NCI-H446 treated with DMSO at 0.1 percent for 48 hours (cell line): ENCODE measurements at places on chromosomes 2 and 18.
A peak's percentile ranks its signal among the peaks of the same experiment; 100 is the strongest.

GRCh38 chr18:54712306-54712705, 116.0 kb upstream of the RAB27B start:
- DNase-seq, result no peak

- no peak for DNase-seq
These were observed 1820.1 kb upstream of the LRRTM1 start for GRCh38 chr2:82124629-82125028.

GRCh38 chr2:103003750-103004260, 242.0 kb downstream of the TMEM182 start:
- DNase-seq, result peak; percentile 30

GRCh38 chr2:17830053-17831034, 14.1 kb downstream of the MSGN1 start:
- DNase-seq, result no peak

DNA sequence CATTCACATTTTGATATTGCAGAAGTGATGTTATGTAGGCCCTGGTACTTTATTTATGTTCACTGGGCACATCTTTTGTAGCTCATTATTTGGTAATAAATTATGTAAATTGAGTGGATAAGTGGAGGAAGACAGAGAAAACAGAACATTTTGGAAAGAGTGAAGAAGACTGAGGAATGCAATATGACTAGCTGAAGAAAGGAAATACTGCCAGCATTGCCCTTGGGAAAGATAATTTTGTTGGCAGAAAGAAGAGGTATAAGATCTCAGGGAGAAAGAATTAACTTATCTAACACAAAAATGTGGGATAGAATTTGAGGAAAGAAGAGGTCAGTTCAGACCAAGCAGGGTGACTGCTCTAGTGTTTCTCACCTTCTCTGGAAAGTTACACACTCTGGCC, 118.8 kb downstream of the TTC27 start:
- DNase-seq, result no peak

DNA sequence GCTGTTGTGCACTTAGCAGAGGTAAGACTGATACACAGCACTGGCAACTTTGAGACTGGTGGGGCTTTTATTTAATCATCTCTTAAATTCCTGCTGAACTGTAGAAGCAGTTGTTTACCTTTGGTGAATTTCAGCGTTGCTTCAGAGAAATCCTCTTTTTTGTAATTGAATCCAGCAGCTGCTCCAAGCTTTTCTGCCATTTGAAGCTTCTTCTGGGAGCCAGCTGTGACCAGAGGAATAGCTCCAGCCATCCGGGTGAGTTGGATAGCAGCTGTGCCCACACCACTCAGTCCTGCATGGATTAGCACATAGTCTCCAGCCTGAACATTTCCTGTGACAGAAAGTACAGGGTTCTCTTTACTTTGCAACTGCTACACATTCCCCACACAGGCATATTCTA, 3.9 kb downstream of the TP53I3 start:
- no peak for DNase-seq

DNA sequence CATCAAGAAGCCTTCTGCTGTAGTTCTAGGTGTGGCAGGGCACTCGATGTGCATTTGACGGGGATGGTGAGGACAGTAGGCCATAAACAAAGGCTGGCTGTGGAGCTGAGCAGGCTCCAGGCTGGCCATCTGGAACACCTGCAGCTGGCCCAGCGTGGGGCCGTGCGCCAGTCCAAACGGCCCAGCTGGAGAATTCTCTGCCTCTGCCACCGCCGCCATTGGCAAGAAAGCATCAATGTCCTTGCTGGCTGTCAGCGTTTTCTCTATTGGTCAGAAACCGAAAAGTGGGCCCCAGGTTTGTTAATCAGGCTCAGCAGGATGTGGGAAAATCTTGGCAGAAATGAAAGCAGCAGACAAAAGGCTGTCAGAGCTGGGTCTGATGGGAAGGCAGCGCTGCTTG, 24.0 kb upstream of the CTIF start:
- peak; percentile 75 for DNase-seq

DNA sequence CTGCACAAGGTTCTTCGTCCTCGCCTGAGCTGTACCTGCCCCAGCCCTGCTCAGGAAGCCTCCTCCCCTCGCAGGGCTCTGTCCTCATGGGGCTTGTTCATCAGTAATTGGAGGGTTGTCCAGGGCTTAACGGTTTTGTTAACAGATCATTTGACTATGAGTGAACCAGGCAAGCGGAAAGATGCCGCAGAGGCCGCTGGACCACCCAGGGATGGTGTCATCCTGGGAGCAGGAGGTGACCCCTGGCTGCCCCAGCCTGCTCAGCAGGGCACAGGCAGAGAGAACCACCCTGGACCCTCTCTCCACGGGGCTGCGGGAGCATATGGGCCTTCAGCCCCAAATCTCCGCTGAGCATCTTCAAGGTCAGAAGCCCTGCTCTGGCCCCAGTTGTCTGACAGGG, 264.3 kb downstream of the KLHL29 start:
- no peak for DNase-seq

DNA sequence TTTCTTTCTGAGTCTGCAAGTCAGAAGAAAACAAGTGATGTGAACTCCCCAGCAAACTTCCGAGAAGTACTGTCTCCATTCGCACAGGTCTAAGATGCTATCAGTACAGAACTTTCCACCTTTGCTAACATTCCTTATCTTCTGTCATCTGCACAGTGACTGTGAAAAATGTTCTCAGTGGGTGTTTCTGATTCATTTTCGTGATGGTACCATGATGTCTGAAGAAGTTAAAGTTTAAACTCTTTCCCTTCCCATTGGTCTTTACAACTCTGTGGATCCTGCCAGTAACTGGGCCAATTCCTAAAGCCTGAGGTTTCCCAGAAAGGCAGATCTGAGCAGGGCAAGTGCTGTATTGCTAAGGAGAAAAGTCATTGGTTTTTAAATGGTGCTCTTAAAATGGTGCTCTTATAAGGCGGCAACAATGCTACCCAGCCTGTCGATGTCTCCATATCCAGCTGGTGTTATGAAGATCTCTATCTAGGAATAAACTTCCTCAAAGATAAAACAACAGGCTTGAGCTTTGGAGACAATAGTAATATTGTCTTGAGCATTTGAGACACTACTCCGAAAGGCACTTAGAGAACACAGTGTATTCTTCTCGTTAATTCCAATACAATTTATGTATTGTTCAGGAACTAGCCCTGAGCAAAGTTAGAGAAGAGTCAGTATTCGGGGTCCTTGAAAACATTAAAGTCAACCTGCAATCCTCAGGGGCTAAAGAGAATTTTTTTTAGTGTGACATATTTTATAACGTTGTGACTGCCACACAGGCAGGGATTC, 232.3 kb downstream of the OSR1 start:
- no peak for DNase-seq

DNA sequence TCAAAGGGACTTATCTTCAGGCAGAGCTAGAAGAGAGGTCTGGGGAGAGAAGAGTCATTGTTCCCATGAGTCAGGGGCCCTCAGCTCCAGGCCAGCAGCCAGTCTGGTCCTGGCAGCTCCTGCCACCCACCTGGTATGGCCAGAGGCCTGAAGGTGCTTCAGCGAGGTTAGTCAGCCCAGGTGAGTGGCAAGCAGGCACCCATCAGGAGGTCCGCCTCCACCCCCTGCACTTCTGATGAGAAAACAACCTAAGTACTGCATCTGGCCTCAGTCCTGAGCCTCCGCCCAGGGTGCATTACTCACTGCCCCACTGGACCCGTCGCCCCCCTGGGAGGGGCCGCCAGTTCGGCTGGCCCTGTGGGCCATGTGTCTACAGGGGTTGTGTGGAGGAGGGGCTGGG, 130.2 kb downstream of the INHBB start:
- DNase-seq, result no peak

DNA sequence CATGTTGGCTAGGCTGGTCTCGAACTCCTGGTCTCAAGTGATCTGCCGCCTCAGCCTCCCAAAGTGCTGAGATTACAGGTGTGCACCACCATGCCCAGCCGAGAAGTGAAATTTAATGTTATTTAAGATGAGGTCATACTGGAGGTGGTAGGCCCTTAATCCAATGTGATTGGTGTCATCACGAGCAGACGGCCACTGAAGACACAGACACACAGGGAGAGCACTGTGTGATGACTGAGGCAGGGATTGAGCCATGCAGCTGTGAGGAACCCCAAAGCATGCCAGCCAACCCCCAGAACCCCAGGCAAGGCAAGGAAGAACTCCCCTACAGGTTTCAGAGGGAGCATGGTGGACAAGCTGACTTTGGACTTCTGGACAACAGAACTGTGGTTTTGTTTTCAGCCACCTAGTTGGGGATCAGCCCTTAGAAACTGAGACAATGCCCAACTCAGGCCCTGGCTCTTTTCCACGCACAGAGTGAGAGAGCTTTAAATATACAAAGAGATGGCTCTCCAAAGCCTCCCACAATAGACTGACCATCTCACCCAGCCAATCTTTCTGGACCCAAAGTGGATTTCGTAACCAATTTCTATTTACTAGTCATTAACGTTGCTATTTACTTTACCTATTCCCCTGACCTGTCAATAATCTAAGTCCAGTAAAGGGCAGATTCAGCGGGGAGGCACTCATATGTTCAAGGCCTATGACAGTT, 34.2 kb downstream of the TBC1D8 start:
- DNase-seq, result no peak

GRCh38 chr2:46748735-46749531, 166.7 kb downstream of the MCFD2 start:
- DNase-seq, result no peak

DNA sequence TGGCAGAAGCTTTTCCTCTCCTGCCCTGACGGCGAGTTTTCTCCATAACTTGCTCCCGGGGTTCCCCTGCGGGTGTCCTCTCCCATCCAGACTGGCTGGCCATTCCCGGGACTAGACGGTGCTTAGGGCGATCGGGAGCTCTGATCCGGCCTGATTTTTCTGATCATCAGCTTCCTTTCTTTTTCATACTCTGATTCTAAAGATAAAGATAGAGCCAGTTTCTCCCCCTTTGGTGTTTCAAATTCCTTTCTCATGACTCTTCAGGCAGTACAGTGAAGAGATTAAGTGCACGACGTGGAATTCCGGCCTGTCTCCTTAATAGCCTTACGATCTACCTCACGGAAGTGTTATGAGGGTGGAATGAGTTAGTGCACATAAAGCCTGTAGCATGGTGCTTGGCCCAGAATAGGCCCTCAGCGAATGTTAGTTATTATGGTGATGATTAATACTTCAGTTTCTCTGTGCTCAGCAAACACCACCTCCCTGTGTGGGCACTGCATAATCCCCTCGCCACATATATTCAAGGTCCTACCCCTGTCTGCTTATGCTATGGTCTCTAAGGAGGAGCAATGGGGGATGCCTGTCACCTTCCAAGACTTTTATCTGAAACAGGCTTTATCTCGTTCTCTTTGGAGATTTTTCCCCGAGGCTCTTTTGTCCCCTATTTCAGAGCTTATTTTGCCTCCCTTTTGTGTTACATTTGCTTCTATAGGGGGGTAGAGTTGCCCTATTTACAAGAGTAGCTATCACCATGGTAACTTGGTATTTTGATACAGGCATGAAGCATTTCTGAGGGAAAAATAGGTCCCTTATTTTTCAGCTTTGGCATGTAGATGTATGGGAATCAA, 254.8 kb downstream of the CDH2 start:
- DNase-seq, result no peak

GRCh38 chr2:223944166-223944702, 901 bp downstream of the WDFY1 start:
- no peak for DNase-seq

GRCh38 chr2:23526835-23527790, 142.1 kb downstream of the KLHL29 start:
- DNase-seq, result no peak

- peak; percentile 71 for DNase-seq
These were observed 16.7 kb downstream of the TSN start for GRCh38 chr2:121771976-121772742.

DNA sequence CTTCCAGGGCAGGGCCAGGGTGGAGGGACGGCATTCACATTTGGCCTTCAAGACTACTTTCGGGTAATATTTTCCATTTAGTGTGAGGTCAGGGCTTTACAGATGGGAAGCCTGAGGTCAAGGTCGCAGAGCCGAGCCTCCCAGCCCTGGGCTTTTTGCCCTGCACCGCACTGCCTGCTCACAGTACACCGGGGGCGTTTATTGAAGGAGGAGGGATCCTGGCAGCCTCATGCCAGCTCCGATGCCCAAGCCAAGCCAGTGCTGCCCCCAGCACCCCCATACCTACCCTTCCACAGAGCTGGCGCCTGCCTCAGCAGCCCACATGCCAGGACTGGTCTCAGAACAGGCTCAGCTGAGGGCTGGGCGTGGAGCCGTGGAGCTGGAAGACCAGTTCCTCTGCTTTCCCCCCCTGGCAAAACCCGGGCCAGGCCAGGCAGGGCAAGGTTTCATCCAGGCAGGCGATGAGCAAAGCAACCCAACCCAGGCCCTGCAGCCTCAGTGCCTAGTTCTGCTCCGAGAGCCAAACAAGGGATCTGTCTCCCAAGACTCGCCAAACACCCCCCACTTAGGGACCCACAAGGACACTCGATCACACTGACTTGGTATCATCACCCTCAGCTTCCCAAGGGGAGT, 11.9 kb downstream of the SDC1 start:
- DNase-seq, result no peak

GRCh38 chr2:168490946-168491605, 35.0 kb downstream of the CERS6 start:
- no peak for DNase-seq

GRCh38 chr2:63580651-63581297, 7.5 kb downstream of the WDPCP start:
- DNase-seq, result no peak
